ENCODE measurements at places on chromosomes 7 and 10. TPM values are rescaled to one million over a fixed set of nuclear protein-coding genes. Genes with fewer than 3 reads are reported as not detected.

The AGMO gene
- total RNA-seq = 0.23 TPM

DNA sequence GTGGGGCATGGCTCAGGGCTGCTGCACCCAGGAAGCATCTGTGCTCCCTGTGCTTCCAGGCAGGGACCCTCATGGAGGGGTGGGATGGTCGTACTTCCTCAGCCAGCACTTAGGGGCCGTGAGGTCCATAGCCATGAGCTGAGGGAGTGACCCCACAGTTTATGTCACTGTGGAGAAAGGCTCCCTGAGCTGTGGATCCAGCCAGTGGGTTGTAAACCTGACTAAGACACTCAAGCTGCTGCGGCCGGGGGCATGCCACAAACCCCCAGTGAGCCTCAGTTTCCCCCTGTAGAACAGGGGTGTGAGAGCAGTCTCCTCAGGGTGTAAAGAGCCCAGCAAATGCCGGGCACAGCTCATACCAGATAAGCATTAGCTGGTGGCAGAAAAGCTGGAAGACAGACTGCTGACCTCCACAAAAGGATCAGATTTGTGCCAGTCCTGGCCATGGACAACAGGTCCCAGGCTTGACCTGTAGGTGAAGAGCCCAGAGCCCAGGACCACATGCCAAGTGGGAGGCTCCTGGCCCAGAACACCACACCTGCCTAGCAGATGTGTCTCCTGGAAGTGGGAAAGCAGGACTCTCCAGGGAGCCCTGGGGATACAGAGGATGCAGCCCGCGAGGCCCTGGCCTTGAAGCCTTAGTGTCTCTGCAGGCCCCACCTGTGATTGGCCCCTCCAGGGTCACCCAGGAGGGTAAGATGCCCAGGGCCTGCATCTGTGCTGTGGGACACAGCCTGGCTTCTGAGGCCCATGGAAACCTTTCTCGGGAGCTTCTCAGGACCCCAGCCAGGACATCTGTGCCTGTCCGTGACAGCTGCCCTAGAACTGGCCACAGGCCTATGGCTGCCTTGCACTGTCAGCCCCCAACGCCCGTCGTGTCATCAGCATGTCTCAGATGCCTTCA, 78.1 kb upstream of the RET start:
- peak; percentile 33 for DNase-seq

DNA sequence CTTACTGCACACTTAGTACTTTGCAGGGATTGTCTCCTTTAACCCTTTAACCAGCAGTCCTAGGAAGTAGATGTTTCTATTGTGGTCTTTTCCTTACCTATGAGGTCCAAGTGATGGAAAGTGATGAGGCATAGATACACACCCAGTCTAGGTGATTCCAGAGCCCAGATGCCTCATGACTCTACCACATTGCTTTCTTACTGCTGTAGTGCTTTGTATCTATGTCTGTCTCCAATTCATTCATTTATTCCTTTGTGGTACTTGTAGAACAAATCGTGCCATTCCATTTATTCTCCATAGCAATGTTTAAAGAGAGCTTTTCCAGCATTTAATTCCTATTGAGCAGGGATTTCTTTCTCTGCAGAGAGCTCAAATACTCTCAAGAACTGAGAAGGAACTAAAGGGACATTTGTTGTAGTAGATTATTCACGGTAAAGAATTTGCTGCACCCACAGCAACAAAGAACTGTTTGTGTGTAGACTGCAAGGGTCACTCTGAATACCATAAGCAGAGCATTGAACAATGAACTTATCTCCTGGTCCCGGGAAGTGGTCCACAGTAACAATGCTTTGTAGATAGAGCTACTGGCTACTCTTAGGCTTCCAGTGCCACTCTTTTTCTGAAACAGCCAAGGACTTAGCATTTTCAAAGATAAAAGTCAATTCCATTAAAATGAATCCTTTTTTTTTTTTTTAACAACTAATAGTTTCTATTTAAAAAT, 337.0 kb downstream of the PTEN start:
- DNase-seq = no peak

DNA sequence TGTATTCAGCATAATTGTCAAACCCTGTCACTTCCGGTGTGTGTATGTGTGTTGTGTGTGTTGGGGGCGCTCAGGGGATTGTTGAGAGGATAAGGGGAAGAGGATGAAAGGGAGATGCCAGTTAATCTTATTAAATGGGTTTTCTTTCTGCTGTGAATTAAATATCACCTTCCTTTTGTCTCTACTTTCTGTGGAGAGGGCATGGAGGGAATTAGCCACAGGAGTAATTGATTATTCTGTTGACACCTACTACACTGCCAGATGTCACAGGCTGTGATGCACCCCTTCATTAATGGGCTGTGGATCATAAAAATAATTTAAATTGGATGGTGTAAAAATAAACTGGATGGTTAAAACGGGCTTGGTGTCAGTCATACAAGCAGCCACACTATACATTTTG, 311.9 kb downstream of the MDFIC start:
- DNase-seq = no peak

DNA sequence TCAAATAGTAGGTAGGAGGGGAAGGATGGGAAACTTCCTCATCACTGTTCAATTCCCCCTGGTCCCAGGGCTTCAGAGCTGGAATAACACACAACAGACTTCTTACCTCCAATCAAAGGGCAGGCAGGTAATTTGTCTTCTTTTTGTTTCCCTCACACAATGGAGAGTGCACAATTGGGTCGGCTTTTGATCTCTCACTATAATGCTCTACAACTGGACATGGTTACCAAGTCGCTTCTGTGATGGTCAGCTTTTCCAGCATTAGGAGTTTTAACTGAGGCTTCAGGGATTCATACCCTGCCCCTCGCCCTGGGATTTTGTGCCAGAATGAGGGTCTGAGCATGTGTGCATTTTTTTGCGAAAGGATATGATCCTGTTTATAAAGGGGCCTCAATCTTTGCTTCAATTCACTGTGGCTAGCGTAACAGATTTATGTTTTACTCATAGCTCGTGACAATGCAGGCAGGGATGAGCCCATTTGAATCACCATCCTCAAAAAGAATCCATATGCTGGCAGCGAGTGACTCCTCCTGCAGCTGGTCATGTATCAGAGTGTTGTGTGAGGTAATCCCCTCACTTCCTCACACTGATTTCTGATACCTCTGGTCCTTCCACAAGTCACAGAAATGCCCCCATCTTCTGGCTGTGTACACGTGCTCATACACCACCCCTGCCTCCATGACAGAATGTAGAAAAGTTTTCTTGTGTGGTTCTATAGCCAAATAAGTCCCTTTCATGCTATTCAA, 189.6 kb downstream of the CTTNBP2 start:
- DNase-seq = no peak

Data from endodermal cell (in vitro differentiated cells).